Head of caudate nucleus (tissue), 42 donors: ENCODE measurements at places on chromosomes 6 and 20.

- no peak for DNase-seq
These were observed 15.1 kb upstream of the BAK1 start for GRCh38 chr6:33595001-33595846.

DNA sequence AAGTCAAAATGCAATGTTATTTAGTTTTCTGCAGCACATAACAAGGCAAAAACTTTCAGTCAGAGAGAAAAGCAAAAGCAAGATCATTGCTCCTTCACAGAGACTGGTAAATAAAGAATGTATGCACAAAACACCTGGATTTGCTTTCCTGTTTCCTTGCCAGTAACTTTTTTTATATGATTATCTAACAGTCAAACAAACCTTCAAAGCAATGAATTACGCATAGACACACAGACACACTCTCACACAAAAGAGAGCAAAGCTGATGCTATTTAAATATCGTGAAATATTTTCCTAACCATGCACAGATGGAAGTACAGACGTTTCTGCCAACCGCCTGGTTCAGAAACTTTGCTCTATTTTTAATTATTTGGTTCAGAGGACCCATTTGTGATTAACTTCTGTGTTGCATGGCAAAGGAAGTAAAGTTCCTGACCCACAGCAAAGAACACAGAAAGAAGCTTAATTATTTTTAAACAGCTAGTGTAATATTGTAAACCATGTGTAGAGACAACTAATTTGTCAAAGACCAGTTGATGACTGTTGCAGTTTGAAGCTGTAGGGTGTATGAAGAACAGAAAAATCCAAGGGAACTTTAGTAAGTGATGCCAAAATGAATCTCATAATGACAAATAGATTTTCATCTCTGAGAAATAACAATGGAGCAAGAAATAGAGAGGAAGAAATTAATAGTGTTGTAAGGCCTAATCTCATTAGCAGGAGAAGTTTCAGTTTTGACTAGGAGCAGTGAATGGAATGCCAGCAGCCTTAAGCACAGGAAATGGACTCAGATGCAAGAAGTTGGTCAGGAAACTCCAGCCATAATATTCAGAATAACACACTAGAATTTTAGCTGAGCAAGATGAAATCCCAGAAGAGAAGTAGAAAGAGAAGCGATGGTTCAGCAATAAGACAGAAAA lies 24.1 kb downstream of the ATXN1 start:
- no peak for DNase-seq

DNA sequence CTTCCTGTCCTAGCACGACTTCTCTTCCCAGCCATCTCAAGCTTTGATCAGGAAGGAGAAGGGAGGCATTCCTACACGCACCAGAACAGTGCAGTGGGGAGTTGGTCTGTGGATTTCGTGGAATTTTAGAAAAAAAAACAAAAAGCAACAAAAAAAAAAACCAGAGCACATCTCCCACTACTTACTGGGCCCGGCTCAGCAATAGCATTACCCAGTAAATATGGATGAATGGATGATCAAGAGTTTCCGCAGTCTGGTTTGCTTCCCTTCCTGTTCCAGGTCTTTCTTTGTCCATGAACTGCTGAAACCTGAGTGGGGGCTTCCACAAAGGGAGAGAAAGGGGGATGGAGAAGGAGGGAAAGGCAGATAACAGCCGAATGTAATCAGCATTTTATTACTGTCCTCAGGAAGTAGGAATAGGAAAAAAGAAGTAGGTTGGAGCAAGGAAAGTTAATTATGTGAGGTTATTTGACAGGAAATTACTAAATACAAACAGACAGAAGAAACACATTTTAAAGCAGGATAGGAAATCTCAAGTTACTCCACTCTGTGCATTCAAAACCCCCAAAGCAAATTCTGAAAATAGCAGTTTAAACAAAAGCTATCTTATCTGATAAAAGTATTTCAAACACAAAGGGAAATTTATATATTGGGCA lies 349.0 kb downstream of the PRL start:
- no peak for DNase-seq

GRCh38 chr6:5302220-5302946 lies 41.1 kb downstream of the FARS2 start:
- no peak for DNase-seq

GRCh38 chr6:104166055-104166668 lies 693.6 kb downstream of the HACE1 start:
- DNase-seq, result no peak
